ENCODE measurements at places on chromosomes 4 and X.

- no peak for DNase-seq
Observed at GRCh38 chrX:97860226-97860625, 976.5 kb downstream of the RPA4 start.

DNA sequence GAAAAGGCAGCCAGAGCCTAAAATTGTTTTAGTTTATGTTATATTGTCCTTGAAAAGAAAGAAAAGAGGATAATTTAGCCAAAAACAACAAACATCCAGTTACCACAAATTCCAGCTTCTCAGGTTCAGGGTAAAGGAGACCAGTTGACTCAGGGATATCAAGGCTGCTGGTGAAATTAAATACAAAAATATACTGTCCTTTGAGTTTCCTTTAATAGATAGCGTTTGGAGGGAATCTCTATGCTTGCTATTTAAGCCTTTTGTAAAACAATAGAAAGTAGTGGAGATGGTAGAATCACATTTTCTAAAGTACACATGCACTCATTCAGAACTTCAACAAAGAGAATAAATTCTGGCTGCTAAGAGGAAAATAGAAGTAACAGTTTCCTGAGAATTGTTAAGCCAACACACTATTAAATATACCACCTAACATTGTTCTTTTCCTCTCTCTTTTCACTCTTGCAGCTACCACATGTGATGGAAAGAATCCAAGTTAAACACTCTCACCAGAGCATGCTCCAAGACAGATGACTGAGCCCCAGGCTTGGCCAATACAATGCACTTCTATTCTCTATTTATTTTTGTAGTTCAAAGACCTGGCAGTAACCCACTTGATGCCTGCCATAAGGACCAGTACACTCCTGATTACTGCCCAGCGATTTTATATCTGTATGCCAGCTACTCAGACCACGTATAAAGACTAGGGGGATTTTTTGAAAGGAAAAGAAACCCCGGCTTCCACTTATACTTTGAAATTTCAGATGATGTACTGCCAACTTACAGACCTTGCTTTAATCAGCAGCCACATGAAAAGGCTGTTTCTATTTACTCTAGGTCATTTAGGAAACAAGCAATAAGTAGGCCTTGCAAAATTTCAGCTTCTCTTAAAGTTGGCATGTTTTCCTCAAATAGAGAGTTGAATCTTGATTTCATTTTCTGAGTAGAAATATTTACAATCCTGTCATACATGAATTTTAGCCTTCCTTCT, 756.9 kb downstream of the FAT4 start:
- DNase-seq, result no peak

- DNase-seq, result no peak
Observed at GRCh38 chrX:41445781-41446358, 1.3 kb upstream of the NYX start.

DNA sequence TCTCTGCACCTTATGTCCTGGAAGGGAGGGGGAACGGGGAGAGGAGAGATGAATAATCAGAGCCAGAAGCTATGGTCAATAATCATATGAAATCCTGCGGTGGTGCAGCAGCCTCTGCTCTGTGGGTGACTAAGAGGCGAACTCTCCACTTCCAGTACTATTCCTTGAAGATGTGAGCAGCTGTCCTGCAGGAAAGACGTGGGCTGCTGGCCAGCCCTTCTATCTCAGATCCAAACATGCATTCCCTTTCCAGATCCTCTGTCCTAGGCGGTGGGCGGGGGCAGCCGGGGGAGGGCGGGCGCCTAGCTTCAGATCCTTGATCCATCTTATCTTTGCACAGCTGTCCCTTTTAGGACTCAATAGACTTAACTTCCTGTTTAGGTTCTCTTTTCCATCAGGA, 34.5 kb downstream of the SPINK2 start:
- DNase-seq, result no peak

DNA sequence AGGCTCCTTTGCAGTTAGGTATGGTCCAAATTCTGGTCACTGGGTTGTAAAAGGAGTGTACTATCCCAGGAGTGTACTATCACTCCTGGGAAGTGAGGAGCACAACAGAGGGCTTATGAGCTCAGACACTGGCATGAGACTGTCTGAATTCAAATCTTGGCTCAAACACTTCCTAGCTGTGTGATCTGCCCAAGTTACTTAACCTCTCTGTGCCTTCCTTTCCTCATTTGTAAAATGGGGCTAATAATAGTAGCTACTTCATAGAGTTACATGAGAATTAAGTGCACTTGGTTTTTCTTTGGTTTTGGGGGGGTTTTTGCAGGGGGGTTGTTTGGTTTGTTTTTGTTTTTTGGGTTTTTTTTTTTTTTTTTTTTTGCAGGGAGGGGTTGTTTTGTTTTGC, 152.0 kb downstream of the BCOR start:
- no peak for DNase-seq

- DNase-seq, result no peak
Observed at GRCh38 chr4:11496351-11496829, 67.7 kb upstream of the HS3ST1 start.

GRCh38 chr4:99921174-99921573, 25.2 kb downstream of the DNAJB14 start:
- DNase-seq, result no peak

DNA sequence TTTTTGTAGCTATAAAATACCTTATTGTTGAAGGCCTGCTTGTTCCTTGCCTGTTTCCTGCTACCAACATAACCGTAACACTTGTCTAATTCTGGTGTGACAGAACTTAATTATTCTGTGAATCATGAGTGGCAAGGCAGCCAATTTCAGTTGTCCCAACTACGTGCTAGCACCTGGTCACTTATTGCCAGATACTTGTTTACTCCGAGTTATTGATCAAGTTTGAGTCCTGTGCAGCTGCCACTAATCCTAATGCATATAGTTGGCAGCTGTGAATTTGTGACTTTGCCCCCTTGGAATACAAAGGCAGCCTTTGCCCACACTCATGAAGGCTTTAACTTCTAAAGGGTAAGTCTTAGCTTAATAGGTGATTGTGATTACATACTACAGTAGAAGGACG, 7.8 kb upstream of the RNF128 start:
- no peak for DNase-seq

DNA sequence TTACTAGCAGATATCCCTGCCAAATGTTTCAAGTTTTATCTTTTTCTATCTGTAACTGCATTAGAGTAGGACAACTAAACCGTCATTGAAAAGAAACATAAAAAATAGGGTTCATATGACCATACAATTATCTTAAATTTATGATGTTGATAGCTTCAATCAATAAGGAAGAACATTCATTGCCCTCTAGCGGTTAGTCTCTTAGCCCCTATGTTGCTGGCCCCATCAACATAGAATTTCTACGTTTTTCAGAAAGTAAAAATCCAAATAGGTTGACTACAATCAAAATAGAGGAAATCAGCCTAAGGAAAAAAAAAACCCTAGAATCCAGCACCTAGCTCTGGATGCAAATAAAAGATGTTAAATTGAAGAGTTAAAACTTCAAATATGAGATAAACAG, 225.1 kb upstream of the ITM2A start:
- no peak for DNase-seq

- DNase-seq, result peak; percentile 24
Observed at GRCh38 chrX:2498781-2499302, 1.9 kb downstream of the DHRSX start.

DNA sequence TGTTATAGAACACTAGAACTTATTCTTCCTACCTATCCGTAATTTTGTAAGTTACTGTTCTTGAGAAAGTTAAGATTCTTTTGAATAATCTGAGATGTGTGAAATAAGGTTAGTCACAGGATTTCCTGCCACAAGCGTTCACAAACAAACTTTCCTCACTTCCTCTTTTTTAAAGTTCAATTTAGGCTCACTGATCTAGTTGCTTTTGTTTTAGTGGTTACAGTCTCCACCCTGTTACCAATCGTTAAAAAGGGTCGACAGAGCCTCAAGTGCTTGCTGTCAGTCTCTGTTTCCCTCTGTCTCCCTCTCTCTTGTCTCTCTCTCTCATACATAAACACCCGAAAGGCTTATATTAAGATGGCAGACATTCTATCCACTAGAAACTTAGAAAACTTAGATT, 35.9 kb upstream of the STK26 start:
- DNase-seq, result peak; percentile 56

DNA sequence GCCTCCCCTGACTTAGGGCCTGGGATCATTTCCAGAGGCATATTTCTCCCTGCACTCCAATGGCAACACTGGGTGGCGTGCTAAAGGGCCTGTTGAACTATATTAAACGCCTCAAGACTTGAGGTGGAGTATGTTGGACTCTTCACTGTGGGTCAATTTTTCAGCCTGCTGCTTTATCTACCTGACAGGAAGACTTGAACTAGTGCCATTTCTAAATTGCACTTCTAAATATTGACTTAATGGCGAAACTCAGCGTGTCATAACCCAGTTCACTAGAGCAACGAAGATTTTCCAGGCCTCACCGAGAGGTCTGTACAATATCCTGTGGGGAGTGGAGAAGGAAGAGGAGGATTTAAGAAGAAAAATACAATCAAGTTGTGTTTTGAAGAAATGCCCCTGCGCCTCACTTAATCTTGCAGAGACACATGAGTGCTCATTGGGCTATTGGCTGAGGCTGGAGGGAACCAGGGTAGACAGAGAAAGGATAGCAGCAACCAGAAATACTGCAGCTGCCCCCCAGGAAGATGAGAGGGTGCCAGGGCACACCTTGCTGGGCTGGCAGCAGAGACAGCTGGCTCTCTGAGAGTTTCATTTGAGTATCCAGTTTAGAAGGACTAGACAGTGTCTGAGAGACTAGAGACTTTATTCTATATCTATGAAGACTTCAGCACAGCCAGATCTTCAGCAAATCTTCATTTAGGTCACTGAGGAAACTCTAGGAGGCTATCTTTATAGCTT, 67.4 kb downstream of the ENPP6 start:
- no peak for DNase-seq

DNA sequence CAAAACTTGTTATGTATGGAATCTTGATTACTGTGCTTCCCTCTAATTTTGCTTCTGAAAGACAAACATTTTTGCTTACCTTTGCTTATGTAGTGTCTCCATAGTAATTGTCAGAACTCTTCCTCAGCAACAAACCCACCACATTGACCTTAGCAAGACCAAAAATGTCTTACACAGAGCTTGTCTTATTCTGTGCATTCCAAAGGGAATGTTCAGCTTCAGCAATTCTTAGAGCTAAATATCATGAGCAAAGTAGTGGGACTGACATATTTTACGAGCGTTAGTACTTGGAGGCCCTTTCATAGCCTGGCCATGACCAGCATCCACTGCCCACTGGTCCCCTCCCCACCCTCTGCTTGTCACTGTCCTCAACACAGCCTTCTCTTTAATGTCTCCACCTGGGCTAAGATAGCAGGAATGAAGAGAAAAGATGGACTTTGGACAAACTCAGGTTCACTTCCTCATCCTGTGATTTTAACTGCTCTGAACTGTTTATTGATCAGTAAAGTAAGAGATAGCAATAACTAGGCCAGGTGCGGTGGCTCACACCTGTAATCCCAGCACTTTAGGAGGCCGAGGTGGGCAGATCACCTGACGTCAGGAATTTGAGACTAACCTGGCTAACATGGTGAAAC, 15.5 kb upstream of the SH3D19 start:
- no peak for DNase-seq

DNA sequence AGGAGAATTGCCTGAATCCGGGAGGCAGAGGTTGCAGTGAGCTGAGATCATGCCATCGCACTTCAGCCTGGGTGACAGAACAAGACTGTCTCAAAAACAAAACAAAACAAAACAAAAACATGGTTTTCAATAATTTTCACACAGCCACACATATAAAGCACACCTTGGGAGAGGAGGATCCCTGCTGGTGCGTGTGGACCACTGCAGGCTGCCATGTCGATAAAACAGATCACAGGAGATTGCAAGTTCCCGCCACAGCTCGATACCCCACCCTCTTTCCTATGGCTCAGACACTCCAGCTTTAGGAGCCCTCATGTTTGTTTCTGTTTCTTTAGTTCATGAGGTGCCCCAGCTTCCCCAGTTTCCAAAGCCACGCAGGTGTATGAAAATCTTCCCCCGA, 31.3 kb upstream of the CLDN24 start:
- DNase-seq, result no peak

DNA sequence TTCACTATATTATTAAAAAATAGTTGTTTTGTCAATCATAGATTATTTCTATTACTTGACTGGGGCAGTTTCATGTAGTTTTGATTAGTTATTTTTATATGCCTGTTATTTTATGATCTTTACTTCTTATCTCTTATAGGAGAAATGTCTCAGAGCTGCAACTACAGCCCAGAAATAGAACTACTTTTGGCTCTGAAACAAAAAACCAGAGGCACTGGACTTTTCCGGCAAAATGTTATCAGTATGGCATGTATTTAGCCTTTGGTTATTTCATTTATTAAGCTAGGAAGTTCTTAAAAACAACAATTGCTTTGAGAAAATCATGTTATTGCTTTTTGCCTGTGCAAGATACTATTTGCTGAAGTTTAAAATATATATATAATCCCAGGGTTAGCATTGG, 566.5 kb downstream of the ANKRD50 start:
- DNase-seq, result no peak

DNA sequence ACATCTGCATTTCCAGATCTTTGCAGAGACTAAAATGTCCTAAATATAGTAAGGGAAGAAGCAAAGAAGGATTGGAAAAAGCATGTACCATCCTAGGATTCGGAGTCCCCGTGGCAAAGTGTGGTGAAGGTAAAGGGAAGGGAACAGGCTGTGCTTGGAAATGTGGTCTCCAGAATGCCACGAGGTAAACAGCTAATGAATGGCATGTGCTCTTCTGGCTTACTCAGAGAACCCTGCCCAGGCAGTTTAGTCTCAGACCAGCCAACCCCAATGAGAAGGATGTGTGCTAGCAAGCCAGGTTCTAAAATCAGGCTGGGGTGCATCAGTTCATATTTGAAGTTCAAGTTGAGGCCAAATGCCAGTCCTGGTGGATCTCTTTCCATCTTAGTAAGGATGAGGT, 113.1 kb downstream of the RS1 start:
- DNase-seq, result no peak

- no peak for DNase-seq
Observed at GRCh38 chr4:82784681-82785610, 13.7 kb downstream of the SCD5 start.

- DNase-seq, result no peak
Observed at GRCh38 chrX:108304210-108304609, 134.0 kb downstream of the COL4A6 start.

Data from inflammatory macrophage treated with lipopolysaccharide for 1 hour (primary cell).